Head of caudate nucleus (tissue), 42 donors: ENCODE measurements at places on chromosomes 11 and 22.

- DNase-seq = no peak
Observed at GRCh38 chr11:108210441-108210840, 12.0 kb downstream of the NPAT start.

DNA sequence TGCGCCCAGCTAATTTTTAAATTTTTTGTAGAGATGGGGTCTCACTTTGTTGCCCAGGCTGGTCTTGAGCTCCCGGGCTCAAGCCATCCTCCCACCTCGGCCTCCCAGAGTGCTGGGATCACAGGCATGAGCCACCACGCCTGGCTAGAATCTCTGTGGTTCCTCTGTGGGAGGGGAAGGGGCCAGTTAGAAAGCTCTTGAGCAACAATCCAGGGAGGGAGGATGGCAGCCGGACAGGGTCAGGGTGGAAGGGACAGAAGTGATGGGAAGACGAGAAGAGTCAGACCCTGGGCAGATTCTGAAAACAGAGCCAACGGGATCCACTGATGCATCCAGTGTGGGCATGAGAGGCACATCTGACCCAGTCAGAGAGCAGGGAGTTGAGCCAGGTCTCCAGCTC lies 38.9 kb upstream of the MN1 start:
- no peak for DNase-seq

DNA sequence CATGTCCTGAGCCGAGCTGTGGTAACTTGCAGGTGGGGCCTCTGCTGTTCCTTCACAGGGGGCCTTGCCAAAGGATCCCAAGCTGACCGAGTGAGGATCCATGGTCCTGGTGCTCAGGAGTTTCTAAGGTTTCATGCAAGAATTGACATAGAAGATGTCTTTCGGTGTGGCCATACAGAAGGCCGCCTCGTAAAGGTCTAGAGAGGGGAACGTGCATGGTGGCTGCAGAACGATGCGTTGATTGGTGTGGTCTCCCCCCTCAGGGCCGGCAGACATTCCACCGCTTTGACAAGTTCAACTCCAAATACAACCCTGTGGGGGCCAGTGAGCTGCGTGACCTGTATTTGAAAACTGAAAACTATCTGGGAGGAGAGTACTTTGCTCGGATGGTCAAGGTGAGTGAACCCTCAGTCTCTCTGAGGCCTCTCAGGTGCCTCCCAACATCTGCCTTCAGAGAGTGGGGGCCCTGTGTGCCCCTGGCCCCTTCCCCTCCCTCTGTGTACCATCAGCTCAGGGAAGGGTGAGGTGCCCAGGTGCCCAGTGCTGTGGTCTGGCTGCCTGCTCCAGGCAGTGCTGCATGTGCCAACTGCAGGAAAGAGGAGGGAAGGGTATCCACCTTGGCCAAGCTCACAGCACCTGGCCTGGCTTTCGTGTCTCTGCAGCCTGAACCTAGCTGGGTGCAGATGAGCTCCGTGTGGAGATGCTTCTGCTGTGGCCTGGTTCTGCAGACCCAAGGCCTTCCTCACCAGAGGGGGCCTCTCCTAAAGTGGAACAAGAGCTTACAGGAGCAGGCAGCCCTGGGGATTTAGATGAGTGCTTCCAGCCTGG lies 39.8 kb downstream of the AMPD3 start:
- DNase-seq = no peak

DNA sequence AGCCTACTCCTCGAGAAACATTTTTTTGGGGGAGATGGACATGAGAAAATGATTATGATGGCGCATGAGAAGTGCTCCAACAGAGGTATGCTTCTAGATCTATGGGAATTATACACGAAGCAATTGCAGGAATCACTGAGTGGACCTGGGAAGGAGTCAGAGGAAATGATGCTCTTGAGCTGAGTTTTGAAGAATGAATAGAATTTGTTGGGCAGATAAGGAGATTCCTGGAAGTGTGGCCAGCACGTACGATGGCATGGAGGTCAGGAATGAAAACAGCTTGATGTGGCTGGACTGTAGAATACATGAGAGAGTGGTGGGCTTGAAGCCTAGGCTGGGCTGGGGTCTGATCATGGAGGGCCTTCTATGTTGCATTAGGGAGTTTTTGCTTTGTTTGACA lies 31.7 kb downstream of the ADAMTS15 start:
- DNase-seq = no peak

GRCh38 chr11:70225681-70226177 lies 22.6 kb downstream of the FADD start:
- no peak for DNase-seq

DNA sequence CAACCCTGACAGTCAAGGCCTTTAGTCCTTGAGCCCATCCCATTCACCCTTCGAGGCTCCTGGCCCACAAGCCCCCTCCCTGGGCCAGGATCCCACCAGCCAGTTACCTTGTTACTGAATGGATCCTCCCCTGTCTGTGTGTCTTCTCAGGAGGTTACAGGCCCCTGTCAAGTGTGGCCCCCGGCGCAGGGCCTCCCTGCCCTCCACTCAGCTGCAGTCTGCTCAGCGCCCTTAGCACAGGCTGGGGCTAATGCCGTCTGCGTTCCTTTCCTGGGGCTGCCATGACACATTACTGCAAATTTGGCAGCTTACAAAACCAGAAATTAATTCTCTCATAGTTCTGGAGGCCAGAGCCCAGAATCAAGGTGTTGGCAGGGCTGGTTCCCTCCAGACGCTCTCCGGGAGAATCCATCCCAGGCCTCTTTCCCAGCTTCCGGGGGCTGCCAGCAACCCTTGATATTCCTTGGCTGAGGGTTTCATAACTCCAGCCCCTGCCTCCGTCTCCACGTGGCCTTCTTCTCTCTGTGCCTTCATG lies 9.4 kb upstream of the SYT12 start:
- no peak for DNase-seq

- DNase-seq = peak; percentile 84
Observed at GRCh38 chr11:134032501-134033091, 36.3 kb upstream of the JAM3 start.

DNA sequence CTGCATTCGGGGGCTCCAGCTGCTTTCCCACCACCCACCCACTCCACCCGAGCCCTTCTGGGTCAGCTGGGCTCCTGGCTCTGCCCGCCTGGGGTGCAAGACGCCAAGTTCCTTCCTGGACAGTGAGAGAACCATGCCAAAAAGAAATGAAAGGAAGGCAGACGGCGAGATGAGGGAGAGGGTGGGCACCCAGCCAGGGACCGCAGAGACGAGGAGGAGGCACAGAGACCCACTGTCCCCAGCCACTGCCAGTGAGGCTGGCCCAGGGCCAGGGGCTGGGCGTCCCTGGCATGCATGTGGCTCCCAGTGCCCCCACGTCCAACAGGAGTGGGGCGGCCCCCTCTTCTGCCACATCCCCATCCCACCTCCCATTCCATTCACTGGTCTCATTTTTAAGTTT lies 10.8 kb upstream of the CD81 start:
- DNase-seq = peak; percentile 75

- no peak for DNase-seq
Observed at GRCh38 chr11:44338698-44339529, 29.0 kb upstream of the ALX4 start.

- no peak for DNase-seq
Observed at GRCh38 chr11:21414953-21415352, 745.6 kb downstream of the NELL1 start.
